Spinal cord (tissue), 10 donors: ENCODE measurements at places on chromosomes 6 and 20. TPM values are rescaled to one million over a fixed set of nuclear protein-coding genes. Genes with fewer than 3 reads are reported as not detected.

GRCh38 chr20:4609511-4609910 is 112.2 kb upstream of the PRND start:
- H3K27ac ChIP-seq = no peak overlapping the region
- H3K4me1 ChIP-seq = peaks cover 15% of the 10 kb centered on the region
- DNase-seq = no peak

DNA sequence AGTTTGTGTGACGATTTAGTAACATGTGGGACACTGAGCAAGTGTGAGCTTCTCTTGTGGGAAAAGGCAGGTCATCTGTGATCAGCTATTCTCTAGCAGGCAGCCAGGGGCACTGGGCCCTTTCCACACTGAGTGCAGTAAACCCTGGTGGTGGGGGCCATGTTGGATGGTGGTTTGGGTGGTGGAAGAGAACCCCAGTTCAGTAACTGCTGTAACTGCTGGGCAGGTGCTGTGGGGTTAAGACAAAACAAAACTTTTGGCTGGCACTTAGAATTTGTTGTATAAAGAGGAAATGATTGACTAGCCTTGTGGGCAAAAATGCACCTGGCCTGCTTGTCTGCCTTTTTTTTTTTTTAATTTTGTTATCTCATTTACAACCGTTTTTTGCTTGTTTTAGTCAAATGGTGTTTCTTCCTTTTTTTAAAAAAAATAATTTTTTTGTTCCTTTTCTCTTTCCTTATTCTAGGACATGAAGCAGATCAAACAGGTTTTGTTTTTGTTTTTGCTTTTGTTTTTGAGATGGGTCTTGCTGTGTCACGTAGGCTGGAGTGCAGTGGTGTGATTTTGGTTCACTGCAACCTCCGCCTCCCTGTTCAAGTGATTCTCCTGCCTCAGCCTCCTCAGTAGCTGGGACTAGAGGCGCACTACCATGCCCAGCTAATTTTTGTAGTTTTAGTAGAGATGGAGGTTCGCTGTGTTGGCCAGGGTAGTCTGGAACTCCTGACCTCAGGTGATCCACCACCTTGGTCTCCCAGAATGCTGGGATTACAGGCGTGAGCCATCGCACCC is 59.8 kb downstream of the IGF2R start:
- no peak overlapping the region for H3K27ac ChIP-seq
- peaks cover 15% of the 10 kb centered on the region for H3K4me1 ChIP-seq
- H3K27me3 ChIP-seq = no peaks in the 10 kb centered on the region
- H3K4me3 ChIP-seq = no peak overlapping the region
- no peak for DNase-seq

DNA sequence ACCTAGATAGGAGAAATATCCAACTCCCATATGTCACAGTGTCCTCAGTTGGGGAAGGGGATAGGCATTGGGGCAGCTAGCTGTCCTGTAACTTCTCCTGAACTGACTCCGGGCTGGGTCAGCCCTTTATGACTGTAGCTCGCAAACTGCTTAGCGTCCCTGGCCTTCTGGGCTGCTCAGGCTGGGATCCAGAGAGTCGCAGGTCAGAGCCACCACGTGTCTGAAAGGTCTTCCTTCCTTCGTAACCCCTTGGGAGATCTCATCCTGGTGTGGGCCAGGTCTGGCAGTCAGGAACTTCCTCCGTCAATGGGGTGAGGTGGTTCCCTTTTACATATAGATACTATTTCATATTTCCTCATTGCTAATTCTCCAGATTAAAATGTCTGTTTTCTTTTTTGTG is 28.8 kb upstream of the HINT3 start:
- no peak overlapping the region for H3K27ac ChIP-seq
- H3K36me3 ChIP-seq = no peaks in the 10 kb centered on the region
- no peaks in the 10 kb centered on the region for H3K27me3 ChIP-seq

GRCh38 chr6:617456-618100 is 39.3 kb downstream of the HUS1B start:
- H3K4me3 ChIP-seq = no peak overlapping the region
- DNase-seq = no peak
- H3K4me1 ChIP-seq = no peaks in the 10 kb centered on the region
- H3K36me3 ChIP-seq = peaks cover 6% of the 10 kb centered on the region

GRCh38 chr20:43749734-43750294 is 23.0 kb upstream of the GTSF1L start:
- no peak overlapping the region for H3K27ac ChIP-seq

GRCh38 chr6:35372633-35373032 is 30.3 kb downstream of the PPARD start:
- no peaks in the 10 kb centered on the region for H3K36me3 ChIP-seq
- no peak overlapping the region for H3K27ac ChIP-seq
- no peak for DNase-seq
- H3K4me1 ChIP-seq = peaks cover 11% of the 10 kb centered on the region
- H3K27me3 ChIP-seq = no peaks in the 10 kb centered on the region

DNA sequence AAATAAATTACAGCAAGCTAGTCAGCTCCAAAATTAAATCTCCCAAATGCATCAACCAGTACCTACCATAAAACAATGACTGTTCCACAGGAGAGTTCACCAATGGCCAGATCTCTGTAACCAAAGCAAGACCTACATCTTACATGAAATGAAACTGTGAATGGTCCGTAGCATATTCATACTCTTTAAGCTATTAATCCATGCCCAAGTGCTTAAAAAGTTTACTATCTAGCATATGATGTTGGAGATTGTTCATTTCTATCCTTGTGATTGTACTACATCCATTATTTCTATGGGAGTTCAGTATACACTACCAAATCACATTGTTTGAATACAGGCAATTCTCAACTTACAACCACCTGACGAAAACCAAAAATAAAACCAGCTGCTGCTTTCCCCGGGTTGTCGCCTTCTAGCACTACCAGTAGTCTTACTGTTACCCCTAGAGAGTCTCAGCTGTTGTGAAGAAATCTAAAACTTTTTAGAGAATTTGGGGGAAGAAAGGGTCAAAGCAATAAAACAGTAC is 38.0 kb downstream of the HIVEP2 start:
- H3K36me3 ChIP-seq = no peaks in the 10 kb centered on the region
- H3K4me3 ChIP-seq = no peak overlapping the region
- no peaks in the 10 kb centered on the region for H3K27me3 ChIP-seq

DNA sequence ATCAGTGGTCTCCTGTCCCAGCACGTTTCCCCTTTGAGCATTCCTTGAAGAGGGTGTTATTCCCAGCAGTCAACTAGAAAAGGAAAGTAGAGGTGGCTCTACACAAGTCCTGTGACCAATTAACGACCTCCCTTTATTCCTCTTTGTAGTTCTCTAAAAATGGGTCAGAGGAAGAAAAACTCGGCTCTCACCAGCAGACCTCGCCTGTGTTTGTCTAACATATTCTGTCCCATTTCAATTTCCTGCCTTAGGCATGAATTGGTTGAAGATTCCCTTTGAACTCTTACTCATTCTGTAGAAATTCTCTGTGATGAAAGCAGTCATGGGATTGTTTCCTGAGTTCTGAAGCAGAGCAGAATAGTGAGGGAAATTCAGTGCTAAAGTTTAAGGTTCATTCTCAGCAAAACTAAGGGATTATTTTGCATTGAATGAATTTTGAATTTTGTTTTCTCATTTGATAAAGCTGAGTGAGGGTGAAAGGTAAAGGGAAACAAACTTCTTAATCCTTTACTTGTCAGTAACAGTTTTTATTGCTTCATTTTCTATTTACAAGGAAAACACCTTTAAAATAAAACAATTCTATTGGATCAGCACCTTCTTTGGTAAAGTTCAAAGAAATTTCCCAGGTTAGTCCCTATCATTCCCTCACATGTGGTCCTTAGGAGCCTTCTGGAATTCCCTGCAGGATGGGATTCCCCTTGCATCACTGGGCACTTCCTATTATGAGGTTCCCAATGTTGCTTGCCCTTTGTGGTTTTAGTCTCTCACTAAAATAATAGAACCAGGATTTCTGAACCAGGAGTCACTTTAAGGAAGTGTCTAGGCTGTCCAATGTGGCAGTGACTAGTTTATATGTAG is 105.8 kb downstream of the SLX4IP start:
- no peak for DNase-seq
- H3K4me1 ChIP-seq = no peaks in the 10 kb centered on the region
- H3K36me3 ChIP-seq = no peaks in the 10 kb centered on the region
- no peaks in the 10 kb centered on the region for H3K27me3 ChIP-seq

GRCh38 chr6:125968493-125968892 is 11.9 kb downstream of the HINT3 start:
- no peak overlapping the region for H3K4me3 ChIP-seq
- no peaks in the 10 kb centered on the region for H3K4me1 ChIP-seq
- H3K27ac ChIP-seq = no peak overlapping the region
- no peaks in the 10 kb centered on the region for H3K27me3 ChIP-seq
- peaks cover 2% of the 10 kb centered on the region for H3K36me3 ChIP-seq
- no peak for DNase-seq

GRCh38 chr6:925656-926213 is 232.8 kb upstream of the EXOC2 start:
- no peak overlapping the region for H3K27ac ChIP-seq
- no peak overlapping the region for H3K4me3 ChIP-seq
- no peaks in the 10 kb centered on the region for H3K36me3 ChIP-seq
- H3K27me3 ChIP-seq = no peaks in the 10 kb centered on the region
- no peaks in the 10 kb centered on the region for H3K4me1 ChIP-seq
- DNase-seq = no peak

DNA sequence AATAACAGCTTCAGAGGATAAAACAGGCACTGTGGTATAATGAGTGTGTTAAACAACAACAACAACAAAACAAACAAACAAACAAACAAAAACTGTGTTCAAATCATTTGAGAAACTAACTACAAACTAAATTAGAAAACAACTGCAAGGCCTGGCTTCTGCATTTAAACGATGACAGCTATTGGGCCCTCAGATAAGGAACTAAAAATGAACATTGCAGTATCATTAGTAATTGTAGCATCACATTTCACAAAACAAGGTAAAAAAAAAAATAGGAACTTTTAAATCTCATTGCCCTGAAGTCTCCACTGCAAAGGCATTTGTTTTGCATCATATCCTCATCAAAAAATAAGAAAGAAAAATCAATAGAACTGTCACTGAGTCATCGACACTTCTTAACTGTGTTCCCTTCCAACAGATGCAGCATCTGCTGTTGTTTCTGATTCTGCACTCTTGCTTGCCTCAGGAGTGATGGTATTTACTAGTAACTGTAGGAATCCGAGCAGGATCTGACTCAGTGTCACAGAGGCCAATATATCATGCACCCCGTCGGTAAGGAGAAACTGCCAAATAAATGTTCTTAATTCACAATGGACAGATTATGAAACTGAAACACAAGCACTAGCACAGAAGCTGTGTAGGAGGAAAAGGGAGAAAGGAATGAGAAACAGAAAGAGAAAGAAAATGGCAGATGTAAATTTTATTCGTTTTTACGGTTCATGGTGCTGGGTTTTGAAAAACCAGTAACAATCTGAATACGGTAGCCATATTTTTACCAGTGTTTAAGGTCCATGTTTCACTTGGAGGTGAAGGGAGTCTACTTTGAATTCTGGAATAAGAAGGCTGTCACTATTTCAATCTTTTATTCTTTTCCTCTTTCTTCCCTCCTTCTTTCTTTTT is 365.7 kb upstream of the EPHA7 start:
- no peaks in the 10 kb centered on the region for H3K4me1 ChIP-seq
- H3K4me3 ChIP-seq = no peak overlapping the region
- peak; percentile 67 for DNase-seq

DNA sequence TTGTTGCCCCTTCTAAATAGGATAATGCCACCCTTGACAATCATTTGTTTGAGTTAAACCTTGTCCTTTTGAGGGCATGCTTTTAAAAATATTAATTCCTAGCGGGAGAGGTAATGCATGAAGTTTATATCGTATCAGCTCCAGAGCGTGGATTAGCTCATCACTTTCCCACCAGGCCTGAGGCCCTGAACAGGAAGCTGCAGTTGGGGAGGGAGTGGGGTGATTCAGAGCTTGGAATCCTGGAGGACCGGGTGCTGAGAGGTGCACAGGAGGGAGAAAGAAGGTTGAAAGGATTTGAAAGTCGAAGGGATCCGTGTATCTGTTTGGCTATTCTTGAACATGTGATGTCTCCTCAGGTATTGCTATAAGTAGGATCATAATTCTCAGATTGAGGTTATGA is 25.0 kb downstream of the ZDHHC14 start:
- H3K27ac ChIP-seq = no peak overlapping the region
- no peak overlapping the region for H3K4me3 ChIP-seq
- no peak for DNase-seq
- peaks cover 17% of the 10 kb centered on the region for H3K4me1 ChIP-seq

DNA sequence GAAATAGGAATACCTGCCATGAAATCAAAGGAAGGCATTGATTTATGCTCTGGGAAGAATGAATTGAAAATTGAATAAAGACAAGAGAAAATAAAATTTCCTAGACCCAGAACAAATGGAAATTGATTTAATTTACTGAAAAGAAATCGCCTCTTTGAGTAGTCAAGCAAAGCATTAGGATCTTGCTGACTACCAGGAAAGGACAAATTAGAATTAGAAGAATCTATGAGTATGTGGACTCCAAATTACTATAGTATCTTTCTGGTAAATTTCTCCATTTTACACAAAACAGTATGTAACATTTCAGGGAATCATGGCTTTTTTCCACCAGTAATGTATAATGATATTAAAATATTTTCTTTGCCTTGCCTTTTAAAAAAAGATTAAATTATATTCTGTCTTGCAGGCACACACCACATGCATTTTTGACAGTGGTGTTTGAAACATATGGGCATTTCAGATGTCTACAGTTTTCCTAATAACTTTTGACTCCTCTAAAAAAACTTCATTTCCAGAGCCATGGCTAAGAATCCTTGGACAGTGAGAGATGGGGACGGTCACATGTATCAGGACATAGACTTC is 768.7 kb upstream of the NRSN1 start:
- H3K4me1 ChIP-seq = no peaks in the 10 kb centered on the region
- DNase-seq = no peak
- H3K4me3 ChIP-seq = no peak overlapping the region

DNA sequence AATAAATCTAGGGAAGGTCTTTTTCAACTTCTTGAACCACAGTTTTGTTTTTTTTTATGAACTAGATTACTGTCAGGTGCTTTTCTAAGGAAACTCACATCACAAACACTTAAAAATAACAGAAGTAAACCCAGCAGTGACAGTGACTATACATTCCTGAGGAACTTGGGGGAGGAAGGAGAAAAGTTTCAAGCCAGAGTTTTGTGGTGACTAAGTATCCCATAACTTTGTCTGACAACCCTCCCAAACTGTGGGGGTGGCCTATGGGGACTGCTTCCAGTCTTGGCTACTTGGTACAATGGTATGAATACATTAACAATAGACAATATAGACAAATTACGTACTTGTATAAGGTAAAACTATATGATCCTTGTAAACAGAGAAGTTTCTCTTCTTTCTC is 202.5 kb upstream of the MAN1A1 start:
- H3K27ac ChIP-seq = no peak overlapping the region
- H3K4me3 ChIP-seq = no peak overlapping the region
- DNase-seq = no peak
- H3K36me3 ChIP-seq = no peaks in the 10 kb centered on the region
- no peaks in the 10 kb centered on the region for H3K27me3 ChIP-seq

COL21A1 gene
- 33.4 TPM for total RNA-seq

FRK gene
- total RNA-seq = 1.9 TPM

LY6G6D gene
- total RNA-seq = 1.1 TPM

KIF13A gene
- total RNA-seq = 50.8 TPM

COL9A3 gene
- 151 TPM for total RNA-seq

MICB gene
- total RNA-seq = 2.8 TPM

MTFR2 gene
- total RNA-seq = 0.69 TPM
